ENCODE measurements at places on chromosomes 5 and 9. TPM values are rescaled to one million over a fixed set of nuclear protein-coding genes. Genes with fewer than 3 reads are reported as not detected.
A peak's percentile ranks its signal among the peaks of the same experiment; 100 is the strongest.

DNAH5 gene
- not detected for total RNA-seq

- no peak overlapping the region for H3K4me3 ChIP-seq
- H3K27ac ChIP-seq: no peak overlapping the region
- H3K4me1 ChIP-seq: peaks cover 7% of the 10 kb centered on the region
These were observed 14.9 kb upstream of the ARL15 start for GRCh38 chr5:54325272-54325609.

DNA sequence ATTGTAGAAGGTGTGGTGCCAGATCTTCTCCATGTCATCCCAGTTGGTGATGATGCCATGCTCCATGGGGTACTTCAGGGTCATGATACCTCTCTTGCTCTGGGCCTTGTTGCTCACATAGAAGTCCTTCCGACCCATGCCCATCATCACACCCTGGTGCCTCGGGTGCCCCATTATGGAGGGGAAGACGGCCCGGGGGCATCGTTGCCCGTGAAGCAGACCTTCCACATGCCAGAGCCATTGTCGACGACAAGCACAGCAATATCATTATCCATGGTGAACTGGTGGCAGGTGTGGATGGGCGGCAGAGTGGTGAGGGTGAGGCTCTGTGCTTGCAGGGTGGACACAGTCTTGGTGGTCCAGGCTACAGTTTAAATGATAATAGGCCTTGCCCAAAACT, 24.8 kb upstream of the RAPGEF6 start:
- H3K4me3 ChIP-seq: no peak overlapping the region
- H3K27me3 ChIP-seq: no peaks in the 10 kb centered on the region
- H3K36me3 ChIP-seq: peaks cover 70% of the 10 kb centered on the region

- peak overlapping the region; percentile 48 for H3K4me3 ChIP-seq
- peaks cover 10% of the 10 kb centered on the region for H3K36me3 ChIP-seq
- DNase-seq: peak; percentile 57
- H3K27ac ChIP-seq: peak overlapping the region; percentile 53
These were observed 34.5 kb downstream of the TSTD2 start for GRCh38 chr9:97598461-97599288.

GRCh38 chr5:154630410-154630809, 124.8 kb upstream of the LARP1 start:
- no peaks in the 10 kb centered on the region for H3K4me1 ChIP-seq
- no peak for DNase-seq
- no peak overlapping the region for H3K27ac ChIP-seq
- no peaks in the 10 kb centered on the region for H3K36me3 ChIP-seq
- no peak overlapping the region for H3K4me3 ChIP-seq

DNA sequence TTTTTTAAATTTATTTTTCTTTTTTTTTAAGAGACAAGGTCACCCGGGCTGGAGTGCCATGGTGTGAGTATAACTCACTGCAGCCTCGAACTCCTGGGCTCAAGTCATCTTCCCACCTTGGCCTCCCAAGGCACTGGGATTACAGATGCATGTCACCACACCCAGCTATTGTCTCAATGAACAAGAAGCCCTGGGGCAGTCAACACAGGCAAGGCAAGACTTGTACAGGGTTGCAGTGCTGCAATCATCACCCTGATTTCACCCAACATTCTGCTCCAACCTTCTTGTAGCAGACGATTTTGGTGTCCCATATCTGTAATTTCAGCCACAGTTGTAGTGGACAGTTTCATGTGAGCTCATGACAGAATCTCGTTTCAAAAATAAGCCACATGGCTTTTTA, 205.8 kb upstream of the KIF2A start:
- no peak overlapping the region for H3K27ac ChIP-seq
- no peaks in the 10 kb centered on the region for H3K4me1 ChIP-seq
- peaks cover 3% of the 10 kb centered on the region for H3K27me3 ChIP-seq
- no peaks in the 10 kb centered on the region for H3K36me3 ChIP-seq
